ENCODE measurements at places on chromosomes 6 and 20.

- peak; percentile 15 for DNase-seq
These were observed 395.3 kb downstream of the CD109 start for GRCh38 chr6:74091136-74091793.

- no peak for DNase-seq
These were observed 17.5 kb downstream of the PTK7 start for GRCh38 chr6:43093436-43094289.

- no peak for DNase-seq
These were observed 6.8 kb downstream of the JAG1 start for GRCh38 chr20:10667077-10667401.

DNA sequence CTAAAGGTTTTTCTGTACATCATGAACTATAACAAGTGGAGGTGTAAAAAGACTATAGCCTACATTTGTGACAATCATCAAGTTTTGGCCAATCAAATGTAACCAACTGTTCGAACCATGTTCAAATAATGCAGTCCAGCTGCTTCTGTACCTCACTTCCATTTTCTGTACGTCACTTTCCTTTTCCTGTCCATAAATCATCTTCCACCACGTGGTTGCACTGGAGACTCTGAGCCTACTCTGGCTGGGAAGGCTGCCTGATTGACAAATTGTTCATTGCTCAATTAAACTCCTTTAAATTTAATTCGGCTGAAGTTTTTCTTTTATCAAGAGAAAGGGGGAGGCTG, 270.4 kb upstream of the JARID2 start:
- no peak for DNase-seq

GRCh38 chr6:74259981-74260380, 564.0 kb downstream of the CD109 start:
- no peak for DNase-seq

DNA sequence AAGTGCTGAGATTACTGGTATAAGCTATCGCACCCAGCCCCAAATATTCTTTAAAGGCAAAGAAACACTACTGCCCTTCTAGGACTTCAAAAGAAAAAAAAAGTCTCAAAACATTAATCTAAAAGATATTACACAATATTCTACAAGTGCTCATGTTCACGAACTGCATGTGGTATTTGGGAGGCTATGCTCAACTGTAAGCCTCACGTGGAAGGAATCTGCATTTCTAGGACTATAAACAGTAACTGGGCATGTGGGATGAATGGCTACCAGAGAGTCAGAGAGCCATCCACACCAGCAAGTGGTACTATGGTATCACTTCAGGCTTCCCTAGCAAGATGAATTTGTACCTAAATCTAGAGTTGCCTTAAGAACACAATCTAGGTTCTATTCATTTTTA, 50.0 kb downstream of the FKBP5 start:
- DNase-seq: no peak

- DNase-seq: no peak
These were observed 830 bp upstream of the CYP24A1 start for GRCh38 chr20:54174457-54175175.

DNA sequence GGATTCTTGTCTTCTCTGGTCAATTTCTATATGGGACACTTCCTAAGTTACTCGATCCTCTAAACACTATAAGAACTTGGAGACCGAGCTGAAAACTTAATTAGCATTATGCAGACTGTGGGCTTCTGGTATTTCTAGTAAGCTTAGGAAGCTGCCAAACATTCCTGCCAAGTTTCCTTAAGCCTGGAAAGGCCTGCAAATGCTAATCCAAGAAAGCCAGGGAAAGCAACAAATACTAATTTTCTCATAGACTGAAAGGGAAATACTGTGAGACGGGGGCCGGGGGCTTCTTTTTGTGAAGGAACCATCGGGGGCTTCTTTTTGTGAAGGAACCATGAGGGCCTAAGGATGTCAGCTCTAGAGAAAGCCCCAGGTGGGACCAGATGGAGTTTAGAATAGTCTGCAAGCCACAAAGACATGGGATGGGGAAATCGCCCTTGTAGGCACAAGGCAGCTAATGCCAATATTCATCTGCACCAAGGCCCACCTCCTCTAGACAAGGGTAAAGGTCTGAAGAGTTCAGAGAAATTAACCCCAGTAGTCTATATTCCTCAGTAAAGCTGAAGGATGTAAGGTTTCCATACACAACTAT, 332.4 kb upstream of the PRDM1 start:
- DNase-seq: no peak

DNA sequence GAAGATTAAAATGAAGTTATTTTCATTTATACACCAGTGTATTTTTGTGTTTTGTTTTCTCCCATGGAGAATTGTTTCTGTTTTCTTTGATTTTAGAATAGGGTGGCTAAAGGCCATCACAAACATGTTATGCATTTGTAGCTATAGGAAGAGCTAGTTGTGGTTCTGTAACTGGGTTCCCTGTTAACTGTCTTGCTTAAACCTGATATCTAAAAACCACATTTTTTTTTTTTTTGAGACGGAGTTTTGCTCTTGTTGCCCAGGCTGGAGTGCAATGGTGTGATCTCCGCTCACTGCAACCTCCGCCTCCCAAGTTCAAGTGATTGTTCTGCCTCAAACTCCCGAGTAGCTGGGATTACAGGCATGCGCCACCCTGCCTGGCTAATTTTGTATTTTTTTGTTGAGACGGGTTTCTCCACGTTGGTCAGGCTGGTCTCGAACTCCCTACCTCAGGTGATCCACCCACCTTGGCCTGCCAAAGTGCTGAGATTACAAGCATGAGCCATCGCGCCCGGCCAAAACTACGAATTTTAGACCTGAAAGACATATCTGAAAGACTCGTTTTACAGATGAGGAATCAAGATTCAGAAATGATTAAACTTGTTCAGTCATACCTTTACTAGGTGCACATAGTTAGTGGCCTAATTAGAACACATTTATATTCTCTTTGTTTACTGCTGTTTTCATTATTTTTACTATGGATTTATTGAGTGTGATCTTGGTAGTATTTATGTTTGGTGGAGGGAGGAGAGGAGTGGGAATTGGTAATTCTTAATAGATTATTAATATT, 18.0 kb downstream of the SCAF8 start:
- DNase-seq: no peak

DNA sequence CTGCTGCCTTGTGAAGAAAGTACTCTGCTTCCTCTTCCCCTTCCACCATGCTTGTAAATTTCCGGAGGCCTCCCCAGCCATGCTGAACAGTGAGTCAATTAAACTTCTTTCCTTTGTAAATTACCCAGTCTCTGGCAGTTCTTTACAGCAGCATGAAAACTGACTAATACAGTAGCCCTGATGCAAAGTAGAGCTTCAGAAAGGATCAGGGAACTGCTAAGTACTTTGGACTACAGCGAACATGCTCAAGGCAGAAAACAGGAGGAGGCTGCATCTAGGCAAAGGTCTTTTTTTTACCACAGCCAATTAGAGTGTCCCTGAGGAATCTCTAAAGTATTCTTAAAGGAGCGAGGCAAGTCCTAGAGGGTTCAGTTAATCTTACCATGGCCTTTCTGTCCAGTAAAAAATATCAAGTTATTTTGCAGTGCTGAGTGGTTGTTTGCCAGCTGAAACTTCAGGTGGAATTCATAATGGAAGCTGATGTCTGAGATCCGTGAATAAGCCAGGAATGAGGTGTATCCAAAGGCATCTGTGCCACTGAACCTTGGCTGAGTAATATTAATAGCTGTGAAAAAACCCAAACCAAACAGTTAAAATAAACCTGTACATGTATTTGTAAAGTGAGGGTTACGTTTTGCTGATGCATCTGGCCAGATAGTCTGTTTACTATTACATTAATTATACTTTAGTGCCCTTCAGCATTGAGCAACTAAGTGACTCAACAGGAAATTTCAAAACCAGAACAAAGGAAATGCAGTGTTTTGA, 170.4 kb downstream of the PHF3 start:
- no peak for DNase-seq

DNA sequence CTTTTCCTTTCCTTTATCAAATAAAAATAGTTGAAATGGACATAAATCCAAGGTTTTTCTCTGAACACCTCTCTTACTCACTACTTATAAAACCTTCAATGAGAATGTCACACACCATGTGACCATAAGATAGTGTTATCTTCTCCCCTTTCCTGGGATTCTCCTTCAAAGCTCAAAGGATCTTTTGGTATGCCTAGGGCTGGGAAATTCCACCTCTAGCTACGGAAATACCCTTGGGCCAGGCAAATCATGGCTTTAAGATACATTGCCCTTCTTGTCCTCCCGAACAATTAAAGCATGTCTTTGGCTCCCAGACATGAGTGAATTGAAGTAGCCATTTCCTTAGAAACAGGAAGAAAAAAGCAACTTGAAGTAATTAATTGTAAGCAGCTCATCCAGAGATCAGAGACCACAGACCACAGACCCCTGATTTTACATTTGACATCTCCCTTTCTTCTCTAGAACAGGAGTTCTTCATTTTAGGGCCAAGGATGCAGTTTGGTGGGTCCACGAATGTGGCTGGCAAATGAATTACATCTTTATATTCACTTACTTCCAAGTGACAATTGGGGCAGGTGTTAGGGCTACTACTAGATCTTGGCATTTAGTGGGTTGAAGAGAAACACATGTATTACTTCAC, 4.1 kb downstream of the PLCB4 start:
- DNase-seq: no peak

DNA sequence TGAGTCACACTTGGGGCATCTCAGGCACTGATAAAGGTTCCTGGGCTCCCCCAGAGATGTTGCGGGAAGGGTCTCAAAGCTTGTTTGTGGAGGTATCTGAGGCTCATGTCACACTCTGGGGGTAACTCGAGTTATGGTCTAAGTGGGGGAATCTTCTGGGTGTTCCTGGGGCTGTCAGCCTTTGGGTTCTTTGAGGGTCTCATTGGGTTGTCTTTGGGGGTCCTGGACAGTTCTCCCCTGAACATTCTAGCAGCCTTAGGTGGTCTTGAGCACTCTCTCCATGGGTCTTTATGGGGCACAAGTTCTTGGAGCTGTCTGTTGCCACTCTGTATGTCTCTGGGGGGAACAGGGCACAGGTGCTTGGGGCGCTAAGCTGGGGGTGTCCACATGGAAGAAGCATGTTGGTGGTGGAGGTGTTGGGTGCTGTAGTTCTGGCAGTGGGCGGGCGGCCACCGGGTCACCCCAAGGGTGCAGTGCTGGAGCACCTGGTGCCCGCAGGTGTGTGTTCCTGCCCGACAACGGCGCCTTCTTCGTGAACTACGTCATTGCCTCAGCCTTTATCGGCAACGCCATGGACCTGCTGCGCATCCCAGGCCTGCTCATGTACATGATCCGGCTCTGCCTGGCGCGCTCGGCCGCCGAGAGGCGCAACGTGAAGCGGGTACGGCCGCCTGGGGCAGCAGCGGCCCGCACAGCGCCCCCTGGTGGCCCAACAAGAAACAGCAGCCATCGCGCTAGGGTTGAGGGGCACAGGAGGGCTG, 7.1 kb upstream of the CAPN11 start:
- peak; percentile 67 for DNase-seq

DNA sequence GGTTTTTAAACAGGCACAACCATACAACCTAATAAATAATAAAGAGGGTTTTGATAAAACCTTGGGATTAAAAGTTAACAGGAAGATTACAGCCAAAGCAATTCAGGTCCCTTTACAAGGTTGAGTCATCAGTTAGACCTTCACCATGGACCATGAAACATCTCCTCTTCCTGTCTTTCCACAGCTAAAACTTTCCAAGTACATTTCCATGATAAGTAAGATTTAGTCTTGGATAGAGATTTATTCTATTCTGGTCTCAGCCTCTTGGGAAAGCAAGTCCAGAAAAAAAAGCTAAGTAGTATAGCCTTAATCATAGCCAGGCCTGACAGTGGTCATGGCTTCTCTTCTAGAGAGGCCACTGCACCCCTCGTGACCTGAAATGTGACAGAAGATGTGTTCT, 2.9 kb upstream of the PRSS35 start:
- no peak for DNase-seq

- DNase-seq: no peak
These were observed 5.6 kb upstream of the FAM50B start for GRCh38 chr6:3843379-3844096.

DNA sequence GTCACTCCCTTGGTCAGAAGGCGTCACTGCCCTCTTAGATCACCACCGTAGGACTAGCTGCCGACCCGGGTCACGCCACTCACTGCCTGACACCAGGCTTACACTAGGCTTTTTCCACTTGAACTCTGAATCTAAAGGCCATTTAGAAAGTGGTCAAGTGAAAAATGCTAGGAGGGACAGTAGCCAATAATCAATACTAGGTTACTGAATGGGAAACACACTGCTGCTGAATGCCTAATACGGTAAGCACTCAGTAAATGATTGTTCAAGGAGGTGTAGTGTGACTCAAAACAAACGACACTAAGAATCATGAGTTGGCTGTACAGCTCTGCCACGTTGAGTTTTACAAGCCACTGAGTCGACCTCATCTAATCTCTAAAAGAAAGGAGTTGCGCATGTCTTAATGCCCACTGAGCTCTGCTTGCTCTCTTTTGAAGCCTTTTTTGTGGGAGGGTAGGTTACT, 760 bp upstream of the IBTK start:
- DNase-seq: no peak

DNA sequence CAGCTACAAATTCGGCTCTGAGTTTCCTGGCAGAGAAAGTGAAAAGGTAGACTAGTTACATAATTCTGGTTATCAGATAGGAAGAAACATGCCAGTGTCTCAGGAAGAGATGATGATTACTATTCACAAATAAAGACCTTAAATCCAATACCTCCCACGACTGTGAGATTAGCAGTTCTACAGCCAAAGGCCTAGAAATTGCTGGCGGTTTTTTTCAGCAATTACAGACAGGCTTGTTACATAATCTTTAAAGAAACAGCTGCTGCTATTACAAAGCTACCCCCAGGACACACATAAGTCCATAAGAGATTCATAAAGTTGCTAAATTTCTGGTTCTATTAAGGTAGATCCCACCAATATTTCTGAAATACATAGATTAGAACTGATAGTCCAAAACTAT, 40.2 kb downstream of the PIGU start:
- no peak for DNase-seq

DNA sequence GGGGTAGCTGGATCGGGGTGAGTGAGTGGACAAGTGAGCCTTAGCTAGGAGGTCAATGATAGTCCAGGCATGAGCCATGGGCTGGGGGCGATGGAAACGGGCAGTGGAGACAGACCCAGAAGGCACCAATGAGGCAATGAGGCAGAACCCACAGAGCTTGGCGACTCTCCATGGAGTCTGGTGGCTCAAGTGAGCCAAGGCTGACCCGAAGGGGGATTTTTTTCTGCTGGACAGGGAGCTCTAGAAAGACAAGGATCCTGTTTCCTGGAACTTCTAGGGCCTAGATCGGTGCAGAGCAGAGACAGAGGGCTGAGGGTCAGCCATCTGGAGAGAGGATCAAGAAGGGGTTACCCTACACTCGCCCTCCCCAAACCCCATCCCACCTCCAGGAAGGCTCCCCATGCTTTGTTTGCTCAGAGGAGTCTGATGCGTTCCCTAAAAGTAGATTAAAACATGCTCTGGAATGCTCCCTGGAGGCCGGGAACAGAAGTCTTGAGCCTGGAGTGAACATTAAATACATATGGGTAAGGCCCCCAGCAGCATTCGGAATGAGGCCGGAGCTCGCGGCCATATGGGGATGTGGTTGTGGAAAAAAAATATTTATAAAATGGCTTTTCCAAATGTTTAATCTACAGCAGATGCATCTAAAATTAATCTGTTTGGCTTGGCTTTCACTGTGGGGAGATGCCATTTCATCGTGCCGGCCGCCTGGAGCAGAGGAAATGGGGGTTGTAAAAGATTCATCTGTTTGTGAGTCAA, 237.8 kb upstream of the PMEPA1 start:
- no peak for DNase-seq

- no peak for DNase-seq
These were observed 512.5 kb downstream of the BCKDHB start for GRCh38 chr6:80618953-80619352.

Data from HuH-7.5 (cell line).